ENCODE measurements at places on chromosomes 16 and 17. TPM values are rescaled to one million over a fixed set of nuclear protein-coding genes. Genes with fewer than 3 reads are reported as not detected.

Gene PTX4
- total RNA-seq = not detected

Gene ABCA5
- 15.1 TPM for total RNA-seq

- DNase-seq = no peak
These were observed 13.2 kb upstream of the BAIAP2 start for GRCh38 chr17:81021531-81022343.

GRCh38 chr17:7440834-7441195, 1.5 kb downstream of the FGF11 start:
- DNase-seq = peak; percentile 62

DNA sequence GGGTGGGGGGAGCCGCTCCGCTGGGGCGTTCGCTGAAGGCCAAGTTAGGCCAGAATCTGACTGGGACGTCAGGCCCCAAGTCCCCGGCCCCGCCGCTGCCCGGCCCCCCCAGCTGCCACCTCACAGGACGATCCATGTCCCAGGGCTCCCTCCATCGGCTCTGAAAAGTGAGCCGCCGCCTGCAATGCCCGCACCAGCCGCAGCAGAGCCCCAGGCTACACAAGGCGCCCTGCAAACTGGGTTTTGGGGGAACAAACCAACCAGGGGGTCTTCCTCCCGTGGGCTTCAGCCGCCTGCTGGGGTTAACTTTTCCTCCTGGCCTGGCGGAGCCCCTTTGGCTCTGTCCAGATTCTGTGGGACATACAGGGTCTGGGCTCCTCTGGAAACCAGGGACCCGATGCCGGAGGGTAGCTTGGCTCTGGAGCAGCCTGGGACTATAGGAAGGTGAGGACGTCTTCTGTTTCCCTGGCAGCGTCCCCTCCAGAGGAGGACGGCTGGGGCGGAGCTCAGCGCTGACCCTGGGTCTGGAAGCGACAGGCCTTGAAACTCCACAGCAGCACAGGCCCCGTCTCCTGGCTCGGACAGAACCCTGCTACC, 835 bp downstream of the NME4 start:
- peak; percentile 70 for DNase-seq

All from activated CD4-positive, alpha-beta T cell treated with anti-CD3 and anti-CD28 coated beads for 36 hours (primary cell).